Uterus (tissue), 4 donors: ENCODE measurements at places on chromosomes 11 and 22.

GRCh38 chr22:36940676-36941075 lies 27.2 kb downstream of the CSF2RB start:
- DNase-seq = no peak

- no peak for DNase-seq
Measured at GRCh38 chr11:15688351-15688792, 573.6 kb downstream of the INSC start.

- no peak for DNase-seq
Measured at GRCh38 chr11:8206251-8207079, 37.6 kb upstream of the RIC3 start.

DNA sequence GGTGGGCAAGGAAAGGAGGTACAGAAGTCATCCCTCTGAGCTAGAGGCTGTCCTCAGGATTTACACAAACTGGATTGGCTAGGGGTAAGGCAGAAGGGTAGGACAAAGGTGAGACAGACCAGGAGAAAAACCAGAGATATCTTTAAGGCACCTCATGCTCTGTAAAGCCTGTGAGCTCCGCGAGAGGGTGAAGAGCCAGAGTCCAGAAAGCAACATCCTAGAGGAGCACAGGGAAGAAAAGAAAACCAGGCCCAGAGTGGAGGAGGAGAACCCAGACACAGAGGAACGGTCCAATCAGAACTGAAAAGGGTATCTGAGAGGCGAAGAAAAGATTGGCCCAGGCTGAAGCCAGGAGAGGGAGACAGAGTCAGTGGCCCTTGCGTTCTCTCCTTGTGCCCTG lies 5.1 kb downstream of the SLC37A4 start:
- DNase-seq = no peak

GRCh38 chr22:33381531-33382406 lies 323.6 kb upstream of the SYN3 start:
- no peak for DNase-seq

- DNase-seq = no peak
Measured at GRCh38 chr11:13341026-13341425, 63.4 kb downstream of the BMAL1 start.

- no peak for DNase-seq
Measured at GRCh38 chr11:87125257-87125656, 87.5 kb downstream of the TMEM135 start.

- no peak for DNase-seq
Measured at GRCh38 chr22:21984793-21985192, 2.2 kb upstream of the TOP3B start.

DNA sequence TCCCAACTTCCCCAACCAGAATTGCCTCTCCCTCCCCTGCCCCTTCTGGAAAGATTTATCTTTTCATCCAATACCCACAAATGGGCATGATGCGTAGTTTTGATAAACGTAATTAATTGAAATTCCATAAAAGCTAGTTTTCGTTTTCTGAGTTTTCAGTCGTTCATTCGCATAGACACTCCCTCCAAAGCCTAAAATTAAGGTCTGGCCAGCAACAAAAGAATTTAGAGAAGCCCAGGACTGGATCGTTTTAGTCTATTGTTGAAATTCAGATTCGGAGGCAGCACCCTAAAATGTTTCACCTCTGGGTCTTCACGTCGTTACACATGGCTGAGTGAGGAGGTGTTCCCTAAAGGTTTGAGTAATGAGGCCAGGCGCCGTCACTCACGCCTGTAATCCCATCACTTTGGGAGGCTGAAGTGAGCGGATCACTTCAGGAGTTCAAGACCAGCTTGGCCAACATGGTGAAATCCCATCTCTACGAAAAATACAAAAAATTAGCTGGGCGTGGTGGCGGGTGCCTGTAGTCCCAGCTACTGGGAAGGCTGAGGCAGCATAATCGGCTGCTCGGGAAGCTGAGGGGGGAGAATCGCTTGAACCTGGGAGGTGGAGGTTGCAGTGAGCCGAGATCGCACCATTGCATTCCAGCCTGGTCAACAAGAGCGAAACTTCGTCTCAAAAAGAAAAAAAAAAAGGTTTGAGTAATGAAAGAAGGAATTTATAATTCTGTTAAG lies 589 bp upstream of the NDUFC2 start:
- no peak for DNase-seq

DNA sequence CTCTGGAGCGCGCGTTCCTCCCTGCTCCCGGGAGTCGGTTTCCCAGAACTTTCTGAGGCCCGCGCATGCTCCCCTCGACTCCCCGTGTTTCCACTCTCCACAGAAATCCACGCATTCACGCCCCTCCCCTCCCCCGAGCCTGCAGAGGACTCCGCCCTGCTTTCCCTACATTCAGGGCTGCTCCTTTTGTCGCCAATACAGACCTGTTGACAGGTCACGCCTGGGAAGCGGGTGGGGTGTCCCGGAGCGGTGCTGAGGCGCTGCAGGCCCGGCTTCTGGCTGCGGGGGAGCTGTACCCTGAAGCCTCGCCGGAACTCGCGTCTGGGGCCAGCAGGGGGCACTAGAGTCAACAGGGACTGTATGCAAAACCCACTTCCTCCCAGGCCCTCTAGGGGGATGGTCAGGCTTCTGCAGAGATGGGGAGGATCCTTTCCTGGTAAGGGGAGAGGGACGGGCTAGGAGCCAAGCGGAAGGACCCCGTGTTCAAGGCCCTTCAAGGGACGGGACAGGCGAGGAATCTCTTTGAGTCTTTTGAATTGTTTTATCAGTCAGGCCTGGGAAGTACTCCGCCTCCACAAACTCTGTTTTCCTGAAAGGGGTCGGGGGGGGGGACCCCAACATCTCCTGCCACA lies at the start of gene PRAME:
TSS of gene PRAME (minus strand) at position 294 of the 632 bp plus-strand sequence. CDS start 2,433 bp downstream, outside the sequence.
- no peak for DNase-seq

DNA sequence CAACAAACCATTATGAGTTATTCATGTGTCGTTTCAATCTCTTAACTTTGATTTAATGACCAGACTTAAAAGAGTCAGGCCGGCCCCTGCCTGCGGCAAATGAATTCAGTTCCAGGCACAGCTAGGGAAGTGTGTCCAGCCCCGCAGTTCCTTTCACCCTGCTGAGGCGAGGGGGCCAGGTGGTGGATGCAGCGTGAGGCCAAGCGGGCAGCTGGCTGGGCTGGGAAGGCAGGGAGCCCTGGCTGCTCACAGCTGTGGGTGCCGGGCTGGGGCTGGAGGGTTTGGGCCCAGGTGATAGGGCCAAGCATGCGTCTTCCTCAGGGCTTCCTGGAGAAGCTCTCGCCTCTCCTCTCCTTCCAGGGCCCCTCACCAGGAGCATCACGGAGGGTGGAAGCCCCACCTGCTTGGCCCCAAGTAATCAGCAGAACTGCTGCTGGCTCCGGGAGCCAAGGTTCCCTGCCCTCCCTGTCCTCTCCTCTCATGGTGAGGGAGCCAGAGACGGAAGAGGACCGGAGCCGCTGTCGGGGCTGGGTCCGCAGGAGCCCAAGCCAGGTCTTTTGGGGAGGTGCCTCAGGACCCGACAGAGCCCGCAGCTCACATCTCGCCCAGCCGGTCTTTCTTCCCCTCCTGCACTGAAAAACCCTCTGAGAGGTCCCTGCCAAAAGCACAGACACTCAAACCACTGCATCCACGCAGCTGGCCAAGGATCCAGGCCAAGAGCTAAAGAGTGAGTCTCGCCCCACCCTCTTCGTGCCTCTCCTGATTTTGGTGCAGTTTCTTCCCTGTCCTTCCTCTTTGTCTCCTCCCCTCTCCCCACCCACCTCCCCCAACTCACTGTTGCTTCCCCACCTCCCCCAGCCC lies 97.0 kb downstream of the ST3GAL4 start:
- no peak for DNase-seq

- DNase-seq = no peak
Measured at GRCh38 chr11:9386086-9386485, 1.6 kb downstream of the IPO7 start.

- DNase-seq = no peak
Measured at GRCh38 chr11:79121351-79121750, 319.5 kb downstream of the TENM4 start.

DNA sequence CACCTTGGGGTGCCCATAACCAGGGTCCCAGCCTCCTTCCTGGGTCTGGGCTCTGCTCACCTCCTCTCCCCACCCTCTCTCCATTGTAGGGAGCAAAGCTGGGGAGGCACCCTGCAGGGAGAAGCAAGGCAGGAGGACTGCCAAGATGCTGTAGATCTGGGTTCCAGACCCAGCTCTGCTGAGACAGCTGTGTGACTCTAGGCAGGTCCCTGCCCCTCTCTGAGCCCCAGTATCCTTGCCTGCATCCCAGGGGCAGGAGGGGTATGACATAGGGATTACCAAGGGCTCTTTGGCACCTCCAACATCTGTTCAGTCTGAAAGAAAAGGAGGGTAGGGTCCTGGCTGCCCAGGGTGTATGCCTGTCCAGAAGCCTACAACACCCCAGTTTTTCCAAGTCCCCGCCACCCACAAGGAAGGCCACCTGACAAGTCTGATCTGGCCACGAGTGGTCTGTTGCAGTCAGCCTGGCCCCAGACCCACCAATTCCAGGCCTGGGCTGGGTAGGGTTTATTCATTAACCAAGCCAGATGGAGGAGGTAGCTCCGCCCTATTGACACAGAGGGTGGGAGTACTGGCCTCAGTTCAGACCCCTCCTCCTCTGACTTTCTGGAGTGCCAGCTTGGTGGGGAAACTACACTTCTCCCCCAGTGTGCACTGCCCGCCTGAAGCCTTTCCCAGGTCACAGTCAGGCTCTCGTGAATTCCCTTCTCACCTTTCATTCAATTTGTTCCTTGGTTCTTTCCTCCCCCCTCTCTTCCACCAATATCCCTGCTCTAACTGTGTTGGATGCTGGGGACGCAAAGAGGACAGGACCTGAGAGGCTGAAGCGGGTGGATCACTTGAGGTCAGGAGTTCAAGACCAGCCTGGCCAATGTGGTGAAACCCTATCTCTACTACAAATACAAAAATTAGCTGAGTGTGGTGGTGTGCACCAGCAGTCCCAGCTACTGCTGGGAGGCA lies 15.0 kb downstream of the STARD10 start:
- no peak for DNase-seq

DNA sequence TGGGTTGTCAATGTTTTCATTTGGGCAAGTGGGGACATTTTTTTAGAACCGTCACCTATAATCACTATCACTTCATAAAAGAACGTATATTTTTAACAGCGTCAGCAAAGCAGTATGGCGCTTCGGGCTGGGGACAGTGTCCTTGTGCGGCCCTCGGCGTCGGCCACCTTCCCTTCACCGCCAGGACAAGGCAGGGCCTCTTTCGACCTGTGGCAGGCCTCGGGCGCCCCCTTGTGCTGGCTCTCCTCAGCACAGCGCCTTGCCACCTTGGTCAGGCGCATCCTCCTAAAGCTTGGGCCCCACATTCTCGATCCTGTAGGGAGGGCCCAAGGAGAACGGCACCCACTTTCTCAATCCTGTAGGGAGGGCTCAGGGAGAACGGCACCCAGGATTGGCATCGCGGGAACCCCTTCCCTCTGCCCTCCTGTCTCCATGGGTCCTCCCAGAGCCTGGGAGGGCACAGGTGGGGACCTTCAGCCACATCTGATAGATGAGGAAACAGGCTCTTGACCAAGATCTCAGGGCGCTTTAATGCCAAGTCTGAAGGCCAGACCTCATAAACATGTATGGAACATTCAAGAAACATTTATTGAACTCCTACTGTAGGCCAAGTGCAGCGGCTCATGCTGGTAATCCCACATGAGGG lies 11.5 kb upstream of the FADD start:
- DNase-seq = peak; percentile 63

DNA sequence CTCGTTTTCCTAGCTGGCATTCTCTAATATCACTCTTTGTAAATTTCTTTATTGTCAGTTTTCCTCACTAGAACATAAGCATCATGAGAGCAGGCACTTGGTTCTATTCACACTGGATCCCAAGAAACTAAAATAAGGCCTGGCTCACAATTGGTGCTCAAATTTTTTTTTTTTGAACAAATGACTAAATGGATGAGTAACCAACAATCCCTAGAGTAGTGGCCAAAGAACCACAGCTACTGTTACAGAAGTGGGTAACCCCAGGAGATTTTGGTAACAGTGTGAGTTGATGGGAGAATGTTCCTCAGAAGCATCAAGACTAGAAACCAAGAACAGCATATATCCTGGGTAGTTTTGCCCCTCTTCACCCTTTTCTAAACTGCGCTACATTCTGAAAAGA lies 572.6 kb downstream of the INSC start:
- DNase-seq = no peak

DNA sequence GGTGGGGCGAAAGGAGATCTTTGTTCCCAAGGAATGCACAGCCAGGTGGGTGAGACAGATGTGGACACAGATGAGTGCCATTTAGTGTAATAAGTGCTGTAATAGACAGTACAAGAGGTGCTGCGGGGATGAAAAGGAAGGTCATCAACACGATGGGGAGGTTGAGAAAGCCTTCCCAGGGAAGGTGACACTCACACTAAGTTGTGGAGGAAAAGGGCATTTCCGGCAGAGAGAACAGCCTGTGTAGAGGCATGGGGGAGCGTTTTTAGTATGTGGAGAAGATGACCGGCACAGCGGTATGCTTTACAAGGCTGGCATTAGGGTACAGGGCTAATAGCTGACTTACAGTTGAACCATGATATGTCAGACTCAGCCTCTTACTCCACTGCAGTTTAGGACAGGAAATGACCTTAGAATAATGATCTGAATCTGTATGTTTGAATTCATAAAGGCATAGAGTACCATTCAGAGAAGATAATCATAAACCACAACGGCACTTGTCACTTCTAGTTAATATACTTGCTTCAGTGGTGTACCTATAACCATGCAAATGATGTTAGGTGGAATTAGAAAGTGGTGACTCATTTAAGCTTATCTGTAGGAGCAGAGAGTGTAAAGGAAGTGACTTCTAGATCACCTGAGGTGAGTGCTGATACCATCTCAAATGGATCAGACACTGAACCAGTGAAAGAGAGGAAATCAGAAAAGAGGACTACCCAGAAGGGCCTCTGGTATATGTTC lies 60.6 kb downstream of the FAM83F start:
- DNase-seq = no peak

- DNase-seq = no peak
Measured at GRCh38 chr11:21622995-21623394, 569.9 kb upstream of the ANO5 start.

- peak; percentile 71 for DNase-seq
Measured at GRCh38 chr11:96155627-96156378, 187.2 kb downstream of the MAML2 start.

DNA sequence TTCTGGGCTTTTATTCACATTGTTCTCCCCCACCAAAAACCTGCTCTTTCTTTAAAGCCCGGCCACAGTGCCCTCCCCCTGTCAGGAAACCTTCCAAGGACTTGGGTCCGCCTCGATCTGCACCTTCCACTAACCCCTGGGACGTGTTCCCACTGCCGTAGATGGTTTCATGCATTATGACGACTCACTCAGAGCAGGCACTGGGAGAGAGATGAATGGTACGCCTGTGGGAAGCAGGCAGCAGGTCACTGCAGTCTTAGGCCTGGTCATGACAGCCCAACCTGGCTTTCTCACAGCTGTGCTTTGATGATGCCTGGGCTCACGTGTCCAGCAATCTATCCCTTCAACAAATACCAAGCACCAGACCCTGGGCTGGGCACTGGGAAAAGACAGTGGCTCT lies 115.7 kb downstream of the WNT7B start:
- no peak for DNase-seq

DNA sequence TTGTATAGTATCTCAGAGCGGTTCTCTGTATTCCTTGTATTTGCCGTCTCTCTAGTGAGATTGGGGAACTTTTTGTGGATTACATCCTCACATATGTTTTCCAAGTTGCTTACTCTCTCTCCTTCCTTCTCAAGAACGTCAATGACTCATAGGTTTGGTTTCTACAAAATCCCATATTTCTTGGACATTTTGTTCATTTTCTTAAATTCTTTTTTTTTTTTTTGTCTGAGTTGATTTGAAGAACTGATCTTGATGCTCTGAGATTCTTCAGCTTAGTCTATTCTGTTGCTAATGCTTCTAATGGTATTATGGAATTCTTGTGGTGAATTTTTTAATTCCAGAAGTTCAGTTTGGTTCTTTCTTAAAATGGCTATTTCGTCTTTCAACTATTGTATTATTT lies 28.4 kb upstream of the SLN start:
- no peak for DNase-seq
